ENCODE measurements at places on chromosomes 1 and 21. TPM values are rescaled to one million over a fixed set of nuclear protein-coding genes. Genes with fewer than 3 reads are reported as not detected.

DNA sequence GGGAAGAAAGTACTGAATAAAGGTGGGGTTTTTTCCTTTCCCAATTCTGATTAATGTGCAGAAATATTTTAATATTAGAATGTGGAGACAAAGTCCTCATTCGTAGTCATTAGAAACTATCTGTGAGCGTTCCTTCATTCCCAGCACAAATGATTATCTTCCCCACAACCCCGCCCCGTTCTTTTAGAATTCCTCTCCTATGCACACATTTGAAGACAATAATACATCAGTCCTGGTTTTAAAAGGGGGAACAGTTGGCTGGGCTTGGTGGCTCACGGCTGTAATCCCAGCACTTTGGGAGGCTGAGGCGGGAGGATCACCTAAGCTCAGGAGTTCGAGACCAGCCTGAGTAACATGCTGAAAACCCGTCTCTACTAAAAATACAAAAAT lies 876 bp downstream of the ALDH9A1 start:
- DNase-seq: no peak

DNA sequence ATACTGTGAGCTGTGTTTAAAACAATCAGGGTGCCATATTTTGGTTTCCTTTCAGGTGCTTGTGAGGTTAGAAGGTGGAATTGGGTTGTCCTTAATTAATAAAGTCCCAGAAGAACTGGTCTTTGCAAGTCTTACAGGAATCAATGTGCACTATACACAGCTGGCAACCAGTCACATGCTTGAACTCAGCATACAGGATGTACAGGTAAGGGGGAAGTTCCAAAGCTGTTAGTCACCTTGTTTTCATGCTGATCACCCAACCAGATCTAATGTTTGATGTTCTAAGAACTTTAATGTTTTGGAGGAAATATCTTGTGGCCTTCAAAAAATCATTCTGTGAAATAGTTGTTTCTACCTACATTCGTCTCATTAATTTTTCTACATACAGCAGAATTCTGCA lies 156.3 kb downstream of the VPS13D start:
- DNase-seq: no peak

DNA sequence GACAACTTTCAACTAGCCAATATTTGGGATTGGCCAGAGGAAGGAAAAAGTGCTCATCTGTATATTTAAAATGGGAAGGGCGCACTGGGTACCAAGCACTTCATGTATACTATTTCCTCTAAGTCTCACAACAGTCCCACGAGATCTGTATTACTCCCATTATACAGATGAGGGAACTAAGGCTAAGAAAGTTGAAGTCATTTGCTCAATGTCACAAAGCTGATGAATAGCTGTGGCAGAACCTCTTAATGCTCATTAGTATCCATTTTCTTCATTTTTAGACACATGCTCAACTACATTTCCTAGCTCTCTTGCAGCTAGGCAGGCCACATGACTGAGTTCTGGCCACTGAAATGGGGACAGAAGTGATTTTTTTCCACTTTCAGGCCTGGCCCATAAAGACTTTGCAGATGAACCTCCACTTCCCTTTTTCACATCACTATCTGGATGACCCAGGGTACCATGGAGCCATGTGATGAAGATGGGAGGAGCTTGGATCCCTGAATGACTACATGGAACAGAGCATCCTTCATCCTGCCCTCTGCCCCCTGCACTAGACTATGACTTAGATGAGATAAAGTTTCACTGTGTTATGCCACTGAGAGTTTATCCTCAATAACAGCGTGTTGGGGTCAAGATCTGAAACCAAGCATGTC lies 31.8 kb downstream of the ATF3 start:
- no peak for DNase-seq

DNA sequence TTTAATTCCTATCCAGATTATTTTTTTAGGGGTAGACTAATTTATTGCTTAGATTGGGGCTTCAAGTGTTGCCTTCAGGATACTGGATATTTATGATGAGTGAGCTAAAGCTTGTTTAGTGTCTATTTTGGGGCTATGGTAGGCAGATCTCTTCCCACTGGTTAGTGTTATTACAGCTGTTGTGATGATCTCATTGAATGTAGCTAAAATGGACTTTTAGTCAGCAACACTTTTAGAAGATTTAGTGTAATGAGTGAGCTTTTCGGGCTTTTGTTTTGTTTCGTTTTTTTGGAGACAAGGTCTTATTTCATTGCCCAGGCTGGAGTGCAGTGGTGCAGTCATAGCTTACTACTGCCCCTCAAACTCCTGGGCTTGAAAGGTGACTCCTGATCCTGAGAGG lies 14.2 kb downstream of the THRAP3 start:
- DNase-seq: no peak

DNA sequence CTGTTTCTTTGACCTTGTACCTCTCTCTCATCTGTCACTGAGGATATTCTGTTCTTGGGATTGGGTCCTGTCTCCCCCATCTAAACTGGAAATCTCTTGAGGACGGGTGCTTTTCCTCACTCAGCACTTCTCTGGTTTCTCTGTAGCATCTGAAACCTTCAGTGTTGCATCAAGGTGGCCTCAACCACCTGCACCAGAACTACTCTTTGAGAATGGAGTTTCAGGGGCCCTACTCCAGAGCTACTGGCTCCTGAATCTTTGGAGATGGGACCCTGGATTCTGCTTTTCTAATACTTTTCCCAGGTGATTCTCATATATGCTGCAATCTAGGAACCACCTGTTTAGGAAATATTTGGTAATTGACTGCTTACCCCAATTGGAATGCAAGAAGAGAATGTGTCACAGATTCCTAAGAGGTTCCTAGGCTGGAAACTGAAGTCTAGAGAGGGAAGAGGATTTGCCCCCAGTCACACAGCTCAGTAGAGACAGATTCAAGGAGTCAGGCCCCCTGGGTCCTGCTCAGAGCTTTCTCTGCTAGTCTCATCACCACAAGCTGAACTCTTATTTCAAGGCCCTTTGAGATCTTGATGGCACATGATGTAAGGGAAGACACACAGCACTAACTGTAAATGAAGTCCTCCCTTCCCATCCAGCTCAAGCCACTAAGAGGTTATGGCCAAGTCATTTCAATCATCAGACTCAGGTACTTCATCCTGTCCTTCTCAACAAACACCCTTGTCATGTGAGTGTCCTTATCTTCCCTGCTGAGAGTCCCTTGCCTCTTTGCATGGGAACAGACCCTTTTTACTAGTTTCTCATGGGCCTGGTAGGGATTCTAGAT lies 48.7 kb downstream of the EIF2D start:
- no peak for DNase-seq

The PLA2G2D gene
- not detected for total RNA-seq

- no peak for DNase-seq
Measured at GRCh38 chr1:96651517-96651916, 70.1 kb upstream of the PTBP2 start.

DNA sequence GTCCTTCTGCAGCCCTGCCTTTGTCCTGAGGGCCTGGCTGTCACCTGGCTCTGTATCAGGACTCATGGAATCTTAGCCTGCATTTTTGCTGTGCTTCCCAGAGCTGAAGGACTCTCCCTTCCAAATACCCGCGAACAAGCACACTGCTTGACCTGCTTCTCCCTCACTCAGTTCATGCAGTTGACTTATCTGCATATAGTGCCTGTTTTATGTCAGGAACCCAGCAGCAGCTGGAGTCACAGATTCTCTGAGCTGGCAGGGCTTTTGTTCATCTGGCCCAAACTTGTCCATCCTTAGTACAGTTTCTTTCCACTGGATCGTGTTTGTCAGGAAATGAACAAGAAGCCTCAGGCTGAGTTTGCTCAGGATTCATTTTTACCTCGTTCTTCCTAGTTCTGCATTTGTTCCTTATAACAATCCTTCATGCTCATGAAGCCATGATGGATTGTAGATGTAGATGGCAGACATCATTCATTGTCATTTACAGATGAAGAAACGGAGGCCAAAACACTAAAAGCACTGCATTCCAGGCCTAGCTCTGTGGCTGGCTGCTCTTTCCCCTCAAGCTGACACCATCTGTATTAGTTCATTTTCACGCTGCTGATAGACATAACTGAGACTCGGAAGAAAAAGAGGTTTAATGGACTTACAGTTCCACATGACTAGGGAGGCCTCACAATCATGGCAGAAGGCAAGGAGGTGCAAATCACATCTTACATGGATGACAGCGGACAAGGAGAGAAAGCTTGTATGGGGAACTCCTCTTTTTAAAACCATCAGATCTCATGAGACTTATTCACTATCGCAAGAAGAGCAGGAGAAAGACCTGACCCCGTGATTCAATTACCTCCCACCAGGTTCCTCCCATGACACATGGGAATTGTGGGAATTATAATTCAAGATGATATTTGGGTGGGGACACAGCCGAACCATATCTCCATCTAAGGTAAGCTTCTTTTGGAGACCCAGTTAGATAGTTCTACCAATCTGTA lies 150.9 kb downstream of the HIVEP3 start:
- DNase-seq: no peak

- DNase-seq: no peak
Measured at GRCh38 chr1:10716840-10717239, 79.6 kb downstream of the CASZ1 start.

The UBE2U gene
- not detected for total RNA-seq

The GSTM1 gene
- total RNA-seq: not detected

DNA sequence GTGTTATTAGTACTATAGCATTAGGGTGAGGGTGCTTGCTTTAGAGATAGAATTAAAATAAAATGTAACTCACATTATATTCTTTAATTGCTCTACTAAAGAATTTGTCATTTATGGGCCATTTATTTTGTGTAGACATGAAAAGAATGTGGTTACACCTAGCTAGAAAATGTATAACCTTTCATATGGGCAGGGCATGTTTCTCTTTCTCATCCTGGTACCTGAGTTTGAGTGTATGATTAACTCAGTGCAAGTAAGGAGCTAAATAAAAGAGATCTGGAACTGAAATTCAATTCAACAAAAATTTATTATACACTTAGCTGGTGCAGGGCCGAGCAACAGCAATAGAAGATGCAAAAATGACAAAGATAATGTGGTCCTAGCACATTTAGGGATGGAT lies 47.4 kb downstream of the MAP3K7CL start:
- no peak for DNase-seq

The CENPF gene
- 1.5 TPM for total RNA-seq

Measured in upper lobe of right lung (tissue), 1 donor.